ENCODE measurements at places on chromosomes 1 and 21.

- no peak for DNase-seq
Observed at GRCh38 chr1:91404151-91405012, at the start of gene HFM1. TSS of gene HFM1 (minus strand) at chr1:91404837. CDS start at chr1:91401082, 3,755 bp downstream.

DNA sequence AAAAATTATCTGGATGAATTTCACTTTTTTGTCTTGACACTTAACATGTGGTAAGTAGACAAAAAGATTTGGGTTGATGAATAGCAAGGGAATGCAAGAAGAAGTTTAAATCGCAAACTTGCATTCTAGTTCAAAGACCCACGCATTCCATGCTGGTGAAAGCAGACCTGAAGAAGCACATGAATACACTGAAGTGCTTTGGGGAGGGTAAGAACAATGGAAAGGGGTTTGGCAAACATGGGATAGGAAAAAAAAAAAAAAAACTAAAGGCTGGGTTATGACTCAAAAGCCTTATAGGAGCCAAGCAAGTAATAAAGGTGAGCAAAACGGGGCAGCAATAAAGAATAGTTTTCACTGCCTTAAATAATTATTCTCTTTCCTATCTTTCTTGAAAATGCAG lies 450.2 kb downstream of the LMO4 start:
- DNase-seq: no peak

GRCh38 chr21:39258207-39258606 lies 55.2 kb downstream of the BRWD1 start:
- DNase-seq: no peak

DNA sequence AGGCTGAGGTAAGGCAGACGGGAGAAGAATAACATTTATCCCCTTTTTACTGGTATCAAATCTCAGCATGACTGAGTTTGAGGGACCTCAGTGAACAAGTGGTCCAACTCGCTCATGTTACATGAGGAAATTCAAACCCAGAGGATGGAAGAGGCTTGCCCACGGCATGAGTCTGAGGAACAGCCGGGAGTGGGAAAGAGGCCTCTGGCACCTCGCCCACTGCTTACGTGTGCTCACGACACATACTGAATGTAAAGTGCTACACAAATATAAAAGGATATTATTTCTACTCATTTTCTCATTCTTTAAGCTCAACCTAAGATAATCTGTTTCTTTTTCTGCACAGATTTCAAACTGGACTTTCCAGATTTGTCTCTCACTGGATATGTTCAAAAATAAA lies 14.7 kb downstream of the BEND5 start:
- no peak for DNase-seq

Data from activated T-helper 1 cell treated with anti-CD3 and anti-CD28 coated beads, Interleukin-2, amount 50 U/mL, for 16 hours (primary cell).